ENCODE measurements at places on chromosomes 7 and 10.

DNA sequence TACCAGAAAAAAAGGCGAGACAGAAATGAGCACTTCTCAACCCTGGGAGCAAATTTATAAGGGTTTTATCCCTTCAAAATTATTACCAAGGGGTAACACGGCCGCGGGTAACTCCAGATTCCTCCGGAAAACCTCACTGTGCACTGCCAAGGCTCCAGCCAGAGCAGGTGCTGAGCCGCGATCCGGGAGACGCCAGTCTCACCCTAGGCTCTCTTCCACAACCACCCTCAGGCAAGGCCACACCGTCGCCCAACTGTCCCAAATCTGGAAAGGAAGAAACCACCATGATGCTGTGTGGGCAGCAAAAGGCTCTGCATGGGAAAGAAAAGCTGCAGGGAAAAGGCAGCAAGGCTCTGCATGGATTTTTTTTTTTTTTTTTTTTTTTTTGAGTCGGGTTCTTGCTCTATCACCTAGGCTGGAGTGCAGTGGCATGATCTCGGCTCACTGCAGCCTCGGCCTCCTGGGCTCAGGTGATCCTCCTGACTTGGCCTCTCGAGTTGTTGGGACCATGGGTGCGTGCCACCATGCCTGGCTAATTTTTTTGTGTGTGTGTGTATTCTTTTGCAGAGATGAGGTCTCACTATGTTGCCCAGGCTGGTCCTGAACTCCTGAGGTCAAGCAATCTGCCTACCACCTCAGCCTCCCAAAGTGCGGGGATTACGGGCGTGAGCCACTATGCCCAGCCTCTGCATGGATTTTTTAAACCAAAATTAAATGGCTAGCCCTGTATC is 39.0 kb downstream of the MAD1L1 start:
- no peak for DNase-seq

DNA sequence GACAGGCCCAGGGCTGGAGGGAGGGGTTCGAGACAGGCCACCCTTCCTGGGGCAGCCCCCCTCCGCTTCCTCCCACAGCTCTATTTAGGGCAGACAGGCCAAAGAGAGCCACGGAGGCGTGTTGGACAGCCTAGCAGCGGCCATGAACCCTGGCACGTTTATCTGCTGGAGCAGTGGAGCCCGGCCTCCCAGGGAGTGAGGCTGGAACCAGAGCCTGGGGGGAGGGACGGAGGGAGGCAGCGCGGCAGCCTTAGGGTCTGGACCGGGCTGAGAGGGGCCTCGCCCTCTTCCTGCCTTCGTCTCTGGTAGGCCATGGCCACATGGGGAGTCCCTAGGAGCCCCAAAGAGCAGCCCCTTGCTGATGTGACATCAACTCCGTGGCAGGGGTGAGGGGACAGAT is 17.1 kb downstream of the UNCX start:
- no peak for DNase-seq

DNA sequence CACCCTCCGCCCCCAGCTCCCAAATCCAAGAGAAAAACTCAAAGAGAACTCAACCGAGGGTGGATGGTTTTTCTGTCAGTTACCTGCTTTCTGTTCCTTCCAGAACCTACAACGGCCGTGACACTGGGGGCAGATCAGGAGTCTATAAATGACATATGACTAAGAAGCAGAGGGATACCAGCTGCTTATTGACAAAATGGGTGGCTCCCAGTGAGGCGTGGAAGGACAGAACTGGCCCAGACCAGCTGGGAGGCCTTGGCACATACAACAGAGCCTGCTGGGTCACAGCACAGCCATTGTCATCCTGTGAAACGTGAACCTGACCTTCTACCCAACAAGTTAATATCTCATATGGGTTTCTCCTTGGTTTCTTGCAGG is 84.3 kb upstream of the ADRB1 start:
- no peak for DNase-seq

DNA sequence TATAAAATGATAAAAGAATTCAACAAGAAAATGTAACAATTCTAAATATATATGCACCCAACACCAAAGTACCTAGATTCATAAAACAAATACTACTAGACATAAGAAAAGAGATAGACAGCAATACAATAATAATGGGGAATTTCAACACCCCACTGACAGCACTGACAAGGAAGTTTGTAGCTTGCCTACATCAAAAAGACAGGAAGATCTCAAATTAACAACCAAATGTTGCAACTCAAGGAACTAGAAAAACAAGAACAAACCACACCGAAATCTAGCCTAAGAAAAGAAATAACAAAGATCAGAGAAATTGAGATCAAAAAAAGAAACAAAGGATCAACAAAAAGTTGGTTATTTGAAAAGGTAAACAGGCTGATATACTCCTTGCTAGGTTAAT is 36.5 kb upstream of the TNKS2 start:
- no peak for DNase-seq

DNA sequence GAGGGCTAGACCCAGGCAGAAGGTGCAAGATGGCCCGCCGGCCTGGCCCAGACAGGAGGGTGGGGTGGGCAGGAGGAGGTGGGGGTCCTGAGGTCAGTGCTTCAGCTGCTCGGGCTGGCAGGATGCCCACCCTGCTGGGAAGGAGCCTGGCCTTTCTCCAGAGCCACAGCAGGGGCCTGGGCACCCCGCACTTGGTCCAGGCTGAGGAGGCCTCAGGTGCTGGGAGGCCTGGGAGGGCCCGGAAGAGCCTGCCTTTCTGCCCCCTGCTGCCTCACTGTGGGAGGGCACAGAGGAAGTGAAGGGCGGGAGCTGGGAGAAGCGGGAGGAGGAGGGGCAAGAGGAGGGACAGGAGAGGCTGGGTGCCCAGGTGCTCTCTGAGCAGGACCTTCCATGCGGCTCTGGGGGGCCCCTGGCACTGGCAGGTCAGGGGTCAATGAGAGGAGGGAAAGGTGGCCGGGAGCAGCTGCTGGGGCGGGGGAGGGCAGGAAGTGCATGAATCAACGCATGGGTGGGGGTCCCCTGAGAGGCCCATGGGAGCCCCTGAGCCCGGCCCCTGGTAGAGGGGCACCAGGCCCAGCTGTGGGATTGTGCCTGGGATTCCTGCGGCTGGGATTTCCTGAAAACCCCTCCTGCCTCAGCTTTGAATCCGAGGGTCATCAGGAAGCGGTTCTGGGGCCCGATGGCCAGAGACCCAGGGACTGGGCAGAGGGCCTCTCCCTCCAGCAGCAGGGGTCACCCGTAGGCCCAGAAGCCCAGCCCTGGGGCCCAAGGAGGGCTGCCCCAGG is 49.9 kb downstream of the PWWP2B start:
- DNase-seq: peak; percentile 56

DNA sequence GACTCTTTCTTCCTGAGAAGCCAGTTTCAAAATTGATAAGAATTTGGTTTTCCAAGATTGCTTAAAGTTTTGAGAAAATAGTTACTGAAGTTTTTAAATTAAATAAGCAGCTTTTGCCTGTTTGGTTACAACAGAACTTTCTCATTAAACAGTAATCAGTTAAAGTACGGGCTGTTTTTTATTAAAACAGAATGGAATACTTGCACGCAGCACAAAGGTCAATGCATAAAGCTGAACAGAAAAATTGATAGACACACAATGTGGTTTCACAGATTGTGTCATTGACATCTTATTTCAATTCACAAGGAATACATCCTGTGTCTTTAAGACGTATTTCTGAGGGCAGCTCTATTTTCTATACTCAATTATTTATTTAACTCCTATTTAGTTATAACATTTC is 192.2 kb downstream of the PRKG1 start:
- no peak for DNase-seq

DNA sequence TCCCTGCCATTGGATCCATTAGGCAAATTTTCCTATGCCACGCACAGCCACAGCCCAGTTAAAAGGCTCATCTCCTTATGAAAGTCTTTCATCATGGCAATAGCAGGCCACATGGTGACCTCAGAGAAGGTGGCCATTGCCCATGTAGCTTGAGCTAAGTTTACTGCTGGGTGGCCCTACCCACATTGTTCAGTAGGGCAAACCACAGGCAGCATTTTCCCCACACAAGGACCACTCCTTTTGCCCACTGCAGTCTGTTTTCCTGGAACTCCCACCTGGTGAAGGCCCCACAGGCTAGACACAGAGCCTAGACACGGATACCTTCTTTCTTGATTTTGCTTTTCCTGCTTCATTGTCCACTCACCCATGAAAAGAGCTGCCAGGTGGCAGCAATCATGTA is 101.5 kb upstream of the NPVF start:
- DNase-seq: no peak
